ENCODE measurements at places on chromosomes 7 and 10. TPM values are rescaled to one million over a fixed set of nuclear protein-coding genes. Genes with fewer than 3 reads are reported as not detected.

GJD4 gene
- total RNA-seq: 1.1 TPM

MLXIPL gene
- 123 TPM for total RNA-seq

ATG9B gene
- 7.1 TPM for total RNA-seq

MCM10 gene
- total RNA-seq: 0.55 TPM

UNC5B gene
- total RNA-seq: 12.8 TPM

ACBD7 gene
- total RNA-seq: 3.5 TPM

LAMB4 gene
- total RNA-seq: not detected

SPDYE1 gene
- 0.17 TPM for total RNA-seq

EVX1 gene
- total RNA-seq: 5.1 TPM

TMEM270 gene
- 4.9 TPM for total RNA-seq

COBL gene
- total RNA-seq: 36.5 TPM

DNA sequence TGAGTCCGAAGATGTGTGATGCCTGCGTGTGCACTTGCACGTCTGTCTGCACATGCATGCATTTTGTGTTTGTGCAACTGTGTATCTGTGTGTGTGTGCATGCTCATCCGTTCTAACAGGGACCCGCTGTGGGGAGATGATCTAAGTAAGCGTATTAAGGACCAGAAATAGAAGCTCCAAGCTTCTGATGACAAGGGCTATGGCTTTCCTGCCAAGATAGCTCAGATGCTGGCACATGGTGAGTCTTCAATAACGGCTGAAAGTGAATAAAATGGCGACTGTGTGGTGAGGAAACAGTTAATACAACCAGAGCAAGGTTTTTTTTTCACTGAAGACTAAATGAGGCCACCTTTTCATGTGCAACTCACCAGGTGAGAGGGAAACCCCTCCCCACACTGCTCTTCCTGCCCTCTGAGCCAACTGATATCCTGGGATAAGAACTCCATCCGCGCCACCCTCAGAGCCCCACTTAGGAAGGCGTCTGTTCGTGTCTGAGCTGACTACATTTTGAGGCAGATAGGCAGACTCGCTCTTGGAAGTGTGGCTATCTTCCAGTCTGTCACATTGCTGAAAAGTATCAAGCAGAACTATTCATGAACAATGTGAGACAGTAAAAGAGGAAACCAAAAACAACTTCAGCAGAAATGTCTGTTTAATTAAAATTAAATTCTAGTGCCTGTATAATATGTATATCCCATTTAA is 47.4 kb upstream of the TCERG1L start:
- no peak overlapping the region for H3K4me3 ChIP-seq
- H3K27me3 ChIP-seq: peaks cover 2% of the 10 kb centered on the region
- H3K36me3 ChIP-seq: no peaks in the 10 kb centered on the region
- H3K27ac ChIP-seq: no peak overlapping the region

DNA sequence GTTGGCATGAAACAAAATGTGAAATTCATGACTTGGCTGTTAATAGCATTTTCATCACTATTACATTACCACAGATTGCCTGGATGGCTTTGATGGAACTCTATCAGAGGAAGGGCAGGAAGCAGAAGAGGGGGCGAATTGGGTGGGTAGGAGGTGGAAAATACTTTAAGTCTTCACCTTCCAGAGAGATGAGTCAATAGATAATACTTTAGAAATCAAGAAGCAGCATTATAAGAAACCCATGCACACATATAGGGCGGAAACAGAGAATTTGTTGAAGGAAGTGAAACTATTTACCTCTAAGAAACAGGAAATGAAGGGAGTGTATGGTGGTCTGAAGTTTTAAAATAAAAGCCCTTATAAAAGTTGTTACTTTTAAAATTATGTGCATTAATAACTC is 152.1 kb upstream of the TARP start:
- DNase-seq: no peak
- H3K36me3 ChIP-seq: no peaks in the 10 kb centered on the region
- no peak overlapping the region for H3K4me3 ChIP-seq
- H3K27ac ChIP-seq: no peak overlapping the region

DNA sequence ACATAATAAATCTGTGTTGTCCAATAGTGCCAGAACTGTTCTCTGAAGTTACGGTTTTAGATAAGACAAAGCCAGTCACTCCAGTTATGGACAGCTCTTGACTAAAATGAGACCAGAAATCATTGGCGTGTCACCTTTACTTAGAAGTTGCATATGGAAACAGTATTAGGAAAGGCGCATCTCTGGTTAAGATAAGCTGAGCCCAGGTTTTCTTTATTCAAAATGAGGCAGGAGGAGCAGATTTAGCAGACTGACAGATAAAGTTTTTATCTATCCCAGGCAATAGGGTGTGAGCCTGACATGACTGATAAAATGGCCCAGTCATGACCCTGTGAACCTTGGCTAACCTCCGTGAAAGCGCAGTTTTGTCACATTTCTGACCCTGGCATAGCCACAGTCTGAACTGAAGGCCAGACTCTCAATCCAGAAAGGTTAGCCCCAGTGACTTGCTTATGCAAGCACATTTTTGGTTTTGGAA is 4.2 kb downstream of the CYP26A1 start:
- H3K27me3 ChIP-seq: peaks cover 18% of the 10 kb centered on the region
- H3K4me1 ChIP-seq: peaks cover 6% of the 10 kb centered on the region
- H3K27ac ChIP-seq: no peak overlapping the region
- no peak for DNase-seq
- no peak overlapping the region for H3K4me3 ChIP-seq

- no peaks in the 10 kb centered on the region for H3K4me1 ChIP-seq
- no peak overlapping the region for H3K27ac ChIP-seq
- peak overlapping the region; percentile 13 for H3K4me3 ChIP-seq
Observed at GRCh38 chr10:26439406-26440087, 1.4 kb downstream of the APBB1IP start.

DNA sequence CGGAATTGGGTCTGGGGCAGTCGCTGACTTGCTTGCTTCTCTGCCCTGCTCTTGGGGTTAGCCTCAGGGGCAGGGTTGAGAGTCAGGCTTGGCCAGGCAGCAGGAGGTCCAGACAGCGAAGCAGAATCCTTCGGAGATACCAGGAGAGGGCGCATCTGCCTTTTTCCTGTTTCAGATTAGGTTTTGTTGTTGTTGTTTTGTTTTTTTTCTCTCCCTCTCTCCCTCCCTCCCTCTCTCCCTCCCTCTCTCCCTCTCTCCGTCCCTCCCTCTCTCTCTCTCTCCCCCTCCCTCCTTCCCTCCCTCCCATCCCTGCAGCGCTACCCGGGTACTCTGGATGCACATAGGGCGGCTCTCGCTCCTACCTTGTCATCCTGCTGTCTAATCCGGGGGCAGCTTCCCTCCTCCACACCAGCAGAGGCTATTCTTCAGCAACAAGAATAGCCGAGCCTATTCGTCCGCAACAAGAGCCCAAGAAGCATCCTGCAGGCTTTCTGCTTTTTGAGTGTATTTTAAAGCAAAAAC is 758 bp upstream of the OPTN start:
- H3K36me3 ChIP-seq: no peaks in the 10 kb centered on the region
- peak overlapping the region; percentile 72 for H3K4me3 ChIP-seq
- DNase-seq: peak; percentile 26
- H3K27ac ChIP-seq: peak overlapping the region; percentile 91
- H3K4me1 ChIP-seq: no peaks in the 10 kb centered on the region

DNA sequence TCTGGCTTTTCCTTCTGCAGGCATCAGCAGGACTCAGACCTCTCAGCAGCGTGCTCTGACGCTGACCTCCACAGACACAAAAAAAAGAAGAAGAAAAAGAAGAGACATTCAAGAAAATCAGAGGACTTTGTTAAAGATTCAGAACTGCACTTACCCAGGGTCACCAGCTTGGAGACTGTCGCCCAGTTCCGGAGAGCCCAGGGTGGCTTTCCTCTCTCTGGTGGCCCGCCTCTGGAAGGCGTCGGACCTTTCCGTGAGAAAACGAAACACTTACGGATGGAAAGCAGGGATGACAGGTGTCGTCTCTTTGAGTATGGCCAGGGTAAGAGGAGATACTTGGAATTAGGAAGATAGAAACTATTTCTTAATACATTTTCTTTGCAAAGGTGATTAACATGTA is 115.7 kb downstream of the CYTH3 start:
- no peak for DNase-seq
- no peaks in the 10 kb centered on the region for H3K27me3 ChIP-seq

GRCh38 chr10:45420453-45421192 is 46.6 kb downstream of the ALOX5 start:
- no peak overlapping the region for H3K27ac ChIP-seq
- peaks cover 4% of the 10 kb centered on the region for H3K4me1 ChIP-seq
- no peaks in the 10 kb centered on the region for H3K36me3 ChIP-seq
- H3K27me3 ChIP-seq: no peaks in the 10 kb centered on the region

GRCh38 chr7:15609287-15609686 is 47.5 kb upstream of the AGMO start:
- no peak for DNase-seq
- H3K4me1 ChIP-seq: no peaks in the 10 kb centered on the region
- H3K27ac ChIP-seq: no peak overlapping the region
- H3K27me3 ChIP-seq: no peaks in the 10 kb centered on the region
- H3K36me3 ChIP-seq: no peaks in the 10 kb centered on the region
- no peak overlapping the region for H3K4me3 ChIP-seq

- no peak for DNase-seq
- no peaks in the 10 kb centered on the region for H3K27me3 ChIP-seq
- no peak overlapping the region for H3K4me3 ChIP-seq
- no peaks in the 10 kb centered on the region for H3K4me1 ChIP-seq
- no peaks in the 10 kb centered on the region for H3K36me3 ChIP-seq
Observed at GRCh38 chr10:62992145-62992721, 140.9 kb upstream of the NRBF2 start.

DNA sequence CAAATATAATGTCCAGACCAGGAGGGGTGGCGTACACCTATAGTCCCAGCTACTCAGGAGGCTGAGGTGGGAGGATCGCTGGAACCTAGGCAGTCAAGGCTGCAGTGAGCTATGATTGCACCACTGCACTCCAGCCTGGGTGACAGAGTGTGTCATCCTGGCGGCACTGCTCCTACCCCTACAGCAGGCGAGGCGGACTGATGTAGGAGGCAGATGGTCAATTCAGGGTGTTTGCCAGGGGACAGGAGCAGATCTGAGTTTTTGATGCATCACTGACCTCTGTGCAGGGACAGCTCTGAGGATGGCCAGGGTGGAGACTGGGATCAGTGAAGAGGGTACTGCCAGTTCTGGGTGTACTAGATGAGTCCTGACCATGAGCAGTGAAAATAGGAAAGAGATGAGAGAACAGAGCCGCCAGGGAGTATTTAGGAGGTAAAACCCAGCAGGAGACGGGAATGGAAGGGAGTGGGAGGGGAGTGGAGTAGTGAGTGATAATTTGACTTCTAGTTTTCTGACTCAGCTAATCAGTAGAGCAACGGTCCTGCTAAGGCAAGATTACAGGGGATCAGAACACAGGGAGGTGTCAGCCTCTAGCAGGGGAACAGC is 75.3 kb downstream of the HIP1 start:
- H3K4me1 ChIP-seq: no peaks in the 10 kb centered on the region
- no peak overlapping the region for H3K4me3 ChIP-seq
- H3K36me3 ChIP-seq: no peaks in the 10 kb centered on the region

DNA sequence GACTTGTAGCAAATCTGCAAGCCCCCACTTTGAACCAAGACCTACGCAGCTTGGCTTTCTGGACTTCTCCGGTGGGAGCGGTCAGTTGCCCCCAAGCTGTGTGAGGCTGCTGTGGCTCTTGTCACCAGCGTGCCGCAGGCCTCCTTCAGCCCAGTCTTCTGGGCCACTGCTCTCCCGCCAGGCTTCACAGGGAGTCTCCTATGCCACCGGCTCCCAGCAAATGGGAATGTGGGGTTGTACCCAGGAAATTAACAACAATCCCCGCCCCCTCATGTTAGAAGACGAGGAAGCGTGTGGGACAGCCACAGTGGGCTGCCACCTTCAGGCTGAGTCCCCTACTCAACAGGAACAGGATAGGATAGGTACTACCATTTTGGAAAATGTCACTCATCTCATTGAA is 4.2 kb downstream of the WDR86 start:
- H3K4me3 ChIP-seq: no peak overlapping the region
- peaks cover 8% of the 10 kb centered on the region for H3K4me1 ChIP-seq
- DNase-seq: no peak
- no peak overlapping the region for H3K27ac ChIP-seq
- peaks cover 13% of the 10 kb centered on the region for H3K27me3 ChIP-seq

DNA sequence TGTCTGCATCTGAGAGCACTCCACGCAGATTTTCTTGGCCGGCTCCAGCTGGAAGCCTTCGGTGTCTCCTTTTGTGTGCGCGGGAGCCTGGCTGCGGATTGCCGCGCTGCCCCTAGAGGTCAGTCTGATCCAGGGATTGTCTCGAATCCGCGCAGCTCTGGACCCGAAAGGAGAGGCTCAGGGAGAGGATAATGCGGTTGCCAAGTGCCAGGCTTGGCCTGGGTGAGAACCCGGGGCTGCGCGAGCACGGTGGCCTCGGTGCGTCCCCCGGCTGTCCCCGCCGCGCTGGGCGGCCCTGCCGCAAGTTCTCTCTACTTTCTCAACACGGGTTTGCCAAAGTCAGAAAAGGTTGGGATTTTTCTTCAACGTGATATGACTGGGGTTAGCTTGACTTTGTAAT is 140.9 kb downstream of the ADCYAP1R1 start:
- H3K36me3 ChIP-seq: no peaks in the 10 kb centered on the region
- no peak overlapping the region for H3K27ac ChIP-seq
- H3K4me3 ChIP-seq: no peak overlapping the region
- no peaks in the 10 kb centered on the region for H3K4me1 ChIP-seq

GRCh38 chr10:59907537-59907917 is 1.2 kb upstream of the CCDC6 start:
- peak overlapping the region; percentile 94 for H3K4me3 ChIP-seq
- DNase-seq: no peak
- H3K27me3 ChIP-seq: no peaks in the 10 kb centered on the region
- H3K4me1 ChIP-seq: no peaks in the 10 kb centered on the region
- peak overlapping the region; percentile 90 for H3K27ac ChIP-seq
- no peaks in the 10 kb centered on the region for H3K36me3 ChIP-seq

- H3K27me3 ChIP-seq: no peaks in the 10 kb centered on the region
- H3K4me3 ChIP-seq: no peak overlapping the region
- H3K36me3 ChIP-seq: no peaks in the 10 kb centered on the region
- no peak overlapping the region for H3K27ac ChIP-seq
- no peak for DNase-seq
- H3K4me1 ChIP-seq: no peaks in the 10 kb centered on the region
Observed at GRCh38 chr7:69739190-69739589, 140.9 kb downstream of the AUTS2 start.

DNA sequence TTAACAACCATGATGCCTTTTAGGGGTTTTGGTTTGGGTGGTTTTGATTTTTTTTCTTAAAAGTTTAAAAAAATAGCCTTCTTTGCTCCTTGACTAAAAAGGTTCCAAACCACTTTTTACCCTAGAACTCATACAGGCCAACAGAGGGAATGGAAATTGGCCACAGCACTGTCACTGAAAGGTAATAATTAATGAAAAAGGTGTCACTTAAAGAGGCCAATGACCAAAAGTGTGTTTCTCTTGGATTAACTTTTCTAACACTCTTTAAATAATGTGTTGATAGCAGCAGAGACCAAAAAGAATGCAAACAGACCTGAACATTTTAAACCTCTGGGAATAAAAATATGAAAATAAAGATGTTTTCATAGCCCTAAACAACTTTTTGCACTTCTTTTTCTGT is 221.1 kb upstream of the TCF7L2 start:
- H3K4me3 ChIP-seq: no peak overlapping the region
- H3K36me3 ChIP-seq: no peaks in the 10 kb centered on the region

GRCh38 chr7:1649751-1650326 is 20.2 kb upstream of the ELFN1 start:
- DNase-seq: no peak
- H3K27ac ChIP-seq: no peak overlapping the region
- H3K4me1 ChIP-seq: peaks cover 5% of the 10 kb centered on the region
- H3K36me3 ChIP-seq: no peaks in the 10 kb centered on the region

All from prostate gland (tissue), 2 donors.